ENCODE measurements at places on chromosomes 12 and 14.
A peak's percentile ranks its signal among the peaks of the same experiment; 100 is the strongest.

DNA sequence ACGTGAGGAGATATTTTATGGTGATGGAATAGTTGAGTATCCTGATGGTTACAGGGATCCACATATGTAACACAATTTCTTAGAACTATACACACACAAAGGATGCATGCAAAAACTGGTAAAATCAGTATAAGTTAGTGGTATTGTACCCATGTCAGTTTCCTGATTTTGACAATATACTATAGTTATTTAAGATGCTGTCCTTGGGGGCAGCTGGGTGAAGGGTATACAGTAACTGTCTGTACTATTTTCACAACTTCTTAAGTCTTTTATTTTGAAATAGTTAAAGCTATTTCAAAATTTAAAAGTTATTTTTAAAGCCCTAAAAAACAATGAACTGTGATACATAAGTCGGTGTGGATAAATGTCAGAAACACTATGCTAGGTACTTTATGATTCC lies 24.5 kb upstream of the POLR3B start:
- DNase-seq = no peak

DNA sequence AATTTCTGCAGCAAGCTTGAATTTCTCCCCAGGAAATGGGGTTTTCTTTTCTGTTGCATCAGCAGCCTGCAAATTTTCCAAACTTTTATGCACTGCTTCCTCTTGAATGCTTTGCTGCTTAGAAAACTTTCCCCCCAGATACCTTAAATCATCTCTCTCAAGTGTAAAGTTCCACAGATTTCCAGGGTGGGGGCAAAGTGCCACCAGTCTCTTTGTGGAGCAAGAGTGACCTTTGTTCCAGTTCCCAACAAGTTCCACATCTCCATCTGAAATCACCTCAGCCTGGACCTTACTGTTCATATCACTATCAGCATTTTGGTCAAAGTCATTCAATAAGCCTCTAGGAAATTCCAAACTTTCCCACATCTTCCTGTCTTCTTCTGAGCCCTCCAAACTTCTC lies 241.6 kb upstream of the TMTC1 start:
- peak; percentile 20 for DNase-seq

- DNase-seq = peak; percentile 74
Observed at GRCh38 chr12:69027411-69027881, 94.5 kb upstream of the CPM start.

DNA sequence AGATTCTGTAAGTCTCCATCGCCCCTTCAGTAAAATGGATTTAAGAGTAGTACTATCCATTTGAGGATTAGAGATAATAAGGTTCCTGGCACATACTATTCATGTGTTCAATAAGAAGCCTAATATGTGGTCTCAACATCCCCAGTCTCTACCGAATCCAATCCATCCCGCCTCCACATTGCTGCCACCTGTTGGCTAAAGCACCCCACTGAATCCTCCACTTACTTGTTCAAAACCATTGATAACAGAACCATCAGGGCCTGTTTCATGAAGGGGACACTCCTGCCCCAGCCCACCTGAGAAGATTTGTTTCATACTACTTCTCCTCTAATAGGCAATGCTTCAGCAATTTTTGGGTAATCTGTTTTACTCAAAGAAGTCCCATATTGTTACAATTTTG lies 147.5 kb downstream of the SLC2A13 start:
- no peak for DNase-seq

GRCh38 chr12:19665121-19665900 lies 226.0 kb downstream of the AEBP2 start:
- DNase-seq = no peak

DNA sequence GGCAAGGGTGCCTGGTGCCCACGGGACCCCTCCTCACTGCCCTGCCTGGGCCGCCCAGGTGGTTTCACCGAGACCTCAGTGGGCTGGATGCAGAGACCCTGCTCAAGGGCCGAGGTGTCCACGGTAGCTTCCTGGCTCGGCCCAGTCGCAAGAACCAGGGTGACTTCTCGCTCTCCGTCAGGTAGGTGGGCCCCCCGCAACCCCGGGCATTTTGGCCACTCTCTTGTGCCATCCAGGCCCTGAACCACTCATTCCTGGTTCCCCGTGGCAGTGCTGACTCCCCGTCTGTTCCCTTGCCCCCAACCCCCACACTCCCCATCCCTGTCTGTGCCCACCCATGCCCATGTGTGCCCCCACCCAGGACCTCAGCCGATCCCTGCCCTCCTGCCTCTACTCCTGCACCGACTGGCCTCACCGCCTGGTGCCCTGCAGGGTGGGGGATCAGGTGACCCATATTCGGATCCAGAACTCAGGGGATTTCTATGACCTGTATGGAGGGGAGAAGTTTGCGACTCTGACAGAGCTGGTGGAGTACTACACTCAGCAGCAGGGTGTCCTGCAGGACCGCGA lies 480 bp downstream of the PTPN6 start:
- no peak for DNase-seq

GRCh38 chr14:23570806-23571483 lies 3.4 kb upstream of the AP1G2 start:
- no peak for DNase-seq

DNA sequence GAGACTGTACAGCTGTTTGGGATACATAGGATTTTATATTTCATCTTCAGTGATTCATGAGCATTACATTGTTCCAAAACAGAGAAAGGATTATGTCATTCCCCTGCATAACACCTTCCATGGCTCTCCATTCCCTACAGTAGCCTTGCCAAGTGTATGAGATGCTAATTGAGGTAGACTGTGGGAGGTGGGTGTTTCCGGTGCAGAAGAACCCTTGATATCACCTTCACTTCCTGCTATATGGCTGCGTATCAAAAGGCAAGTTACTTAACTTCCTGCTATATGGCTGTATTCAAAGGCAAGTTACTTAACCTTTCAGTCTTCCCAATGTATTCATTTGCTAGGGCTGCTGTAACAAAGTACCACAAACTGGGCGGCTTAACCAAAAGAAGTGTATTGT lies 11.2 kb downstream of the FAR2 start:
- DNase-seq = no peak

GRCh38 chr12:119425623-119426022 lies 91.1 kb downstream of the CCDC60 start:
- DNase-seq = no peak

DNA sequence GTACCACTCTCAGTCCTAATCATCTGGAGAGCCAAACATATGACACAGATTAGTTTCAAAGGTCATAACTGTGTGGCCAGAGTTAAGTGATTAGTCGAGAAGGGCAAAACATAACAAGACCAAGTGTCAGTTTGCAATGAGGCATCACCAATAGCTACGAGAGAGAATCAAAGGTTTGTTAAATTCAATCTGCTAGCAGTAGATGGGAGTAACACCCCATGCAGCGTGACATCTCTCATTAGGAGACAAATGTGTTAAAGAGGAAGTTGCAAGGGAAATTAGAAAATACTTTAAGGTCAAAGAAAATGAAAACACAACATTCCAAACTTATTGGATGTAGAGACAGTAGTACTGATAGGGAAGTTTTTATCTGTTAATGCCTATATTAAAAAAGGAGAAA lies 135.7 kb upstream of the SYT10 start:
- DNase-seq = no peak

DNA sequence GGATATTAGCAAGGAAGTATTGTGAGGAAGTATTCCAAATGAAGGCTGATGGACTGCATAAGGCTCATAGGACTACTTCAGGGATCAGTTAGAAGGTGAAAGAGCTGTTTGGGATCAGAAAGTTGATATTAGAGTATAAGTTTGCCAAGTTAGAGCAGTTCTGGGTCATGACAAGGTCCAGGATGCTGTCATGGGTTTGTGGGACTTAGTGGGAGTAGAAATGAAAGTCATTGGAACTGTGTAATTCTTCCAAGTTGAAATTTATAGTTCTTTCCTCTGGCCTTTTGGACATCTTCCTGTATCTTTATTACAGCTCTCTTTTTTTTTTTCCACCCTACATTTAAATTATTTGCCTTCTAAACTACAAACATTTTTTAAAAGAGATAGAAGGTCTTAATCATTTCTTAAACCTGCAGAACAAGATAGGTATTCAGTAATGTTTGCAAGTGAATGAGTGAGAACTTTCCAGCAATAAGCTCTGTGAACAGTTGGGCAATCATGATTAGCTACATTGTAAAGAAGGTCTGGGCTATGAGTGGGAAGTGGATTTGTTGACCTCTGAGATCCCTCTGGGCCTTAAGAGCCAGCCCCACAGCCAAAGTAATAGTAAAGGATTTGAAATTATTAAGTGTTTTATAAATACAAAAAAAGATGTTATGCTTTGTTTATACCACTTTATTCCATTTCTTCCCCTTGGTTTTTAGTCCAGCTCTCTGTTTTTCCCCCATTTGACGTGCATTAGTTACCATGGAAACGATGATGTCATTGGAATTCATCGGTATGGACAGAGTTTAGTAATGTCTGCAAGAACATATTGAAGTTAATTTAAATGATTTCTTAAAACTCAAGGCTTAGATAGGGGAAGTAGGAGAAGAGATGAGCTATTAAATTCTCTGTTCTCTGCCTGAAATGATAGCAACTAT lies 247.9 kb upstream of the ARHGAP5 start:
- DNase-seq = peak; percentile 86

- DNase-seq = peak; percentile 60
Observed at GRCh38 chr12:108457006-108457733, 57.9 kb upstream of the FICD start.

DNA sequence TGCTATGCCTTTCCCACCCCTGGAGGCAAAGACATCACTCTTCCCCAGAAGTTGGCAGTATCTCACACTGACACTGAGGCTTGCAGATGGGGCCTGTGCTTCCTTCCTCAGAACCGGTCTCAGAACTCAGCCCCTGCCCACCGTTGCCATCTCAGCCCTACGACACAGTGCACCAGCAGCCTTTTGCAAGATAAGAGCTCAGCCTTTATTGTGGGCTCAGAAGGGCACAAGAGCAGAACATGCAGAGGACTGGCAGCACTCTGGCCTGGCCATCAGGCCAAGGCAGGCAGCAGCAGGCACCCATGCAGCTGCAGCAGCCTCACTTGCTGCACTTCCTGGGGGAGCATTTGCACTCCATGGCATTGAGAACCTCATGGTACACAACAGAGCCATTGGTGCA lies 3.6 kb upstream of the ANO2 start:
- DNase-seq = no peak

DNA sequence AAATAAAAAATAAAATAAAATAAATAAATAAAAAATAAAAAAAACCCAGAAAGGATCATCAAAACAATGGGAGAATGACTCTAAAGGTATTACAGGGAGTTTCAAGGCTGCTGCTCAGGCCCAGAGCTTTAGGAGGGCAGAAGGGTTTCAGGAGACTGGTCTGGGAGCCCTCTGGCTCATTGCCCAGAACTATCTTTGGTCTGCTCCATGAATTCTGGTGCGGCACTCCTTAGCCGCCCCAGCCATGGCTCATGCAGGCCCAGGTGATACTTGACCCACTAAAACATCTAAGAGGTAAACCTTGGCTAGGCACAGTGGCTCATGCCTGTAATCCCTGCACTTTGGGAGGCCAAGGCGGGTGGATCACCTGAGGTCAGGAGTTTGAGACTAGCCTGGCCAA lies 14.7 kb upstream of the TMED10 start:
- DNase-seq = no peak

DNA sequence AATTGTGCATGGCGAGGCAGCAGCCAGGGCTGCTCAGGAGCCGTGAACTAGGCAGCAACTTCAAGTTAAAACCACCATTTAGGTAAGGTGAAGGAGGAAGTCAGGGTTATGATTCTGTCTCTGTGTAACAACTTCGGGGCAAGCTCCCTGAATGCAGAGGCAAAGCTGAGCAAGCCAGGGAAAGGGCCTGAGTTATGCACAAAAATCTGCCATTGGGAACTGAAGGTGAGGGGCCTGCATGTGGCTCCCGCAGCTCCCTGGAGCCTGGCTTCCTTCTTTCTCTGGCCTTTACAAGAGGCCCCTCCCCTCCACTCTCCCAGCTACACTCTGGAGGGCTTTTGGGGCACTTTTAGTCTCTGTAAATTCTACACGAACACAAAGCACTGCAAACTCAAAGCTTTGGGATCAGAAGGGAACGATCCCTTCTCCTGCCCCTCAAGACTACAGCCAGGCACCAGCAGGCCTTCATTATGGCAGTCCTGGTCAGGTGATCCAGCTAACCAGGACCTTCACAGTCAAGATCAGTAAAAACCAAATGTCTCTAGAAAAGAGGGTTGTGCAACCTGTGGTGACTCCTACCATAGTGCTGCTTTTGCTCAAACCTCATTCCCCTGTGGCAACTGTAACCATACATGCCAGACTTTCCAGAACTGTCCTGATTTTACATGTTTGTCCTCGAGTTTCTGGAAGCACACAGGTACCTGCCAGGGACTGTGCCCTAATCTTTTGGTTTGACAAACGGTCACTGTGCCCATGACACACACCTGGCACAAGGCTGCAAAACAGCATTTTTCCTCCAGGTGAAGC lies 67.2 kb upstream of the PTGR2 start:
- DNase-seq = peak; percentile 59

- no peak for DNase-seq
Observed at GRCh38 chr12:2737656-2738241, 57.0 kb upstream of the FKBP4 start.

DNA sequence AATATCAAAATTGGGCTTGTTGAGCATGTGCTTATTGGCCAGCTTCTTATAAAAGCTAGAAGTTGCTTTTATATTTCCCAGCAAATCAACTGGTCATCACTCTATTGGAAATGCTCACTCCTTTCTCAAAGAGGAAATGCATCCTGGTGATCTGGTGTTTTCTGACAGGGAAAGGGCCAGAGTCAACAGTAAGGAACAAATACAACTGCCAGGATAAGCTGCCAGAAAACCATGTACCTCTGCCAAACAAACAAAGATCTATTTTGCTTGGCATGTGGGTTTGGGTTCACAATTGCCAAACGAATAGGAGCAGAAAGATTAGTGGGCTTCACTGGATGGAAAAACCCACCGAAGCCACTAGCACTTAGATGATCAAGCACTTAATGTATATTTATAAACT lies 126.9 kb upstream of the PDZRN4 start:
- no peak for DNase-seq

DNA sequence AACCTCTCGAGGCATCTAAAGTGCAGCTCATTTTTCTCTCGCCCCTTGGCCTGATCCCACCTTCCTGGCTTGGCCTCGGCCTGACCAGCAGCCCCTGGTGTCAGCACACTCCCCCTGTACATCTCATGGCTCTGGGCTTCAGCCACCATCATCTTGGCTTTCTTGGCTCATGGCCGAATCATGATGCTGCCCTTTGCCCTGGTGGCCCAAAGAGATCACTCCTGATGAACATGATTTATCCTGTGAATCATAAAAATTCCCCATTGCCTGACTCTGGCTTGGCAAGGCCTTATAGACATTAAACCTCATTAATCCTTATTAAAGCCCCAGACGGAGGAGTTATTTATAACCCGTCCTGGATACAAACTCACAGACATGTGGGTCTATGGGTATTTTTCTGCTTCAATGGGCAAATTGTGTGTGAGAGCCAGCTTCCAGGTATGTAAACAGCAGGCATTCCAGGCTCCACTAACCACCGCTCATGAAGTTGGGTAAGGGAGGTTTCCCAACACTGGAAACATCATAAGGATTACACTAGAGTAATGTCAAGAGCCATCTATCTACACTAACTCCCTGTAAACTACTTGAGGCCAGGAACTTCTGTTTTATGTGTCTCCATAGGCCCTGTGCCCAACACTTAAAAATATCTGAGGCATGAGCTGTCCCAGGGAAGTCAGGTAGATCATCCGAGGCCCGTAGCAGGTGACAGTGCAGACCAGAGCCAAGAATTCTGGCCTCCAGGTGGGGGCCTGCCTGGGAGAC lies 171.2 kb downstream of the TTC8 start:
- DNase-seq = peak; percentile 93

Data from fibroblast of upper back skin (primary cell).